Stimulated activated CD4-positive, alpha-beta T cell treated with anti-CD3 and anti-CD28 coated beads, Interleukin-4, amount 100 ng/mL, for 48 hours (primary cell): ENCODE measurements at places on chromosomes 3 and 15.

- DNase-seq, result no peak
Observed at GRCh38 chr3:45507820-45508317, 86.7 kb upstream of the LIMD1 start.

DNA sequence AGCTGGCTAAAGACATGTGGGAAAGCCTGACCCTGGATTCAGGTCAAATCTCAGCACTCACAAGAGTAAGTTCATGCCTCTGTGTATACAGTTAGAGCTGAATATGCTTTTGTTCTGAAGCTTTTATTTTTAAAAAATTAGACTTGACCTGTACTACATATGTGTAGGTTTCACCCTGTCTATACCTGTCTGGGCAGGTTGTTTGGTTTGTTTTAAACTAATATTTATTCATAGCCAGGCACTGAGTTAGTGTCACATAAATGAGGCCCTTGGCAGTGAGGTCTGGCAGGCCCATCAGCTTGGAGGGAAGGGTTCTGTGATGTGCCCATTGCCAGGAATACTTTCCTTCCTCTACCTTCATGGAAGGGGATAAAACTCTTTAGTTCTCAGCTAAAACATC is 1.9 kb downstream of the DNAJA4 start:
- DNase-seq, result no peak

DNA sequence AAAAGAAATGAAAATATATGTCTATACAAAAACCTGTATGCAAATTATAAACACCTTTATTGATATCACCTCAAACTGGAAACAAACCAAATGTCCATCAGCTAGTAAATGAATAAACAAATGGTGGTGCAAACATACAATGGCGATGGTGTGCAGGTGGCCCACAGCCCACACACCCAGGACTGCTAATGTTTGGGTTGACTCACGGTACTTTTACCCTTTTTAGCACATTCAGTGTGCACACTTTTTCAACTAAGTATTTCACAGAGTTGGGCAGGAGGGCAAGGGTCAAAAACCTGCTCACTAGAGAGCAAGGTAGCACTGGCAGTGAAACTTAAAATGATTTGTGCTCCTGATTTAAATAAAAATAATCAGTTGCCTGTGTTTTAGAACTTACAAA is 123.1 kb upstream of the BHLHE40 start:
- no peak for DNase-seq

DNA sequence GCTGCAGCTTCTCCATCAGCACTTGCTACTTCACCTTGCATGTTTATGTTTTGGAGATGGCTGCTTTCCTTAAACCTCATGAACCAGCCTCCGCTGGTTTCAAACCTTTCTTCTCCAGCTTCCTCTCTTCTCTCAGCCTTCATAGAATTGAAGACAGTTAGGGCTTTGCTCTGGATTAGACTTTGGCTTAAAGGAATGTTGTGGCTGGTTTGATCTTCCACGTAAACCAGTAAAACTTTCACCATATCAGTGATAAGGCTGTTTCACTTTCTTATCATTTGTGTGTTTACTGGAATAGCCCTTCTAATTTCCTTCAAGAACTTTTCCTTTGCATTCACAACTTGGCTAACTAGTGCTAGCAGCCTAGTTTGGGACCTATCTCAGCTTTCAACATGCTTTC is 11.7 kb upstream of the GNAT1 start:
- no peak for DNase-seq

DNA sequence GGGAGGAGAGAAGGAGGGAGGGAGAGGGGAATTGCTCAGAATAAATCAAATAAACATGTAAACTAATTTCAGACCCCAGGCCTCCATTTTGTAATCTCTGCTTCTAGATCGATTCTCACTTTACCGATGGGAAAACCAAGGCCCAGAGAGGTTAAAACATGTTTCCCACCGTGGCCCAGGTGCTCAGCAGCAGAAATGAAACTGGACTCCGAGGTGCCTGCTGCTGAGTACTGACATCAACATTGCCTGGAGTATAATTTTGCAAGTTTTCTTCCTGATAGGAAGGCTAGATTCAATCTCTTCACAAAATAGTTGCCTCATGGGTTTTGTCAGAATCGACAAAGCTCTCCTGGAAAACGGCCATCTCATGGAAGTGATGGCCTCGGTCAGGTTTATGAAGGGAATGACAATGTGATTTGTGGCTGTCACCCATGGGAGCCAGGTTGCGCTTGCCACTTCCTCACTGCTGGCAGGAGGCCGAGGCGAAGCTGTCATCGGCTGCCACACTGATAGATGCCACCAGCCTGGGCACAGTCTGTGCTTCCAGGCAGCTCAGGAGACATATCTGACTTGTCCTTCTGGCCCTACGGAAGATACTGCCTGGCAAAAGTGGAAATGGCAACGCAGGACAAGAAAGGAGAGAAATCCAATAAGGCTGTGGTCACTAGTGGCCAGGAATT is 133.1 kb upstream of the LRRN1 start:
- DNase-seq, result no peak

DNA sequence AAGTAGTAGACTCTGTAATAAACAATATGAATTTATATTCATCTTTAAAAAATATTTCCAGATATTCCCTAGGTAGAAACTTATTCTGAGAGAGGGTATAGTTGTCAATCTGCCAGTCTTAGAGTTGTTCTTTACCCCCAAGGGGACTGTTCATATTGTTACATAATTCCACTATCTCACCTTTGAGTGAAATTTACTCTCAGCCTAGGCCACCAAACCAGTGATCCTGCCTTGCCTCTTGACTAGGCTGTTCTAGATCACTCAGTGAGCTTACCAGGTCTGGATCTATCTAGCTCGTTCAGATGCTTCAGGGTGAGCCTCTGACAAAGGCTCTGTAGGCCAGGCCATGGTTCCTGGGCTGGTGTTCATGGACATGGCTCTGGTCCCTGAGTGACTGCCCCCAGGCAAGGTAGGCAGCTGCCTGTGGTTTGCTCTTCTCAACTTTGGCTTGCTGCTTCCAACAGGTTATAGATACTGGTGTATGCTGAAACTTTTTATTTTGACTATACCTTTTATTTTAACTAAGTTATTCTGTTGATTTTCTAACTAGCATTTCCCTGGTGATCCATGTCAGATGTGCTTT is 27.6 kb downstream of the ZNF592 start:
- no peak for DNase-seq

DNA sequence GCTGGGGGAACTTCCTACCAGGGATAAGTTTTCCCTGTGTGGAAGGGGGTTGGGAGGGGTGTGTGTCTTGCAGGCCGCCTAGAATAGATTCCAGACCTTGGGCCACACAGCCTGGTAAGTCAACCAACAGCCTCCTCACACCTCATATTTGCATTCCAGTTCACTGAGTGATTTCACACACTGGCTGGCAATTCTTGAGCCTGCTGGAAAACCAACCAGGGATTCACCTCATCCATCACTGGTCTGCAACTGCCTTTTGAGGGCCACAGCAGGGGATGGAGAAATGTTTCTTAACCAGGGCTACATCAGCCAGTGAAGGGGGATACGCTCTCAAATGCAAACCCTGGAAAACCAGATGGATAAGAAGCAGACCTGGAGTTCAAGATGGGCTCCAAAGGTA is 2.0 kb downstream of the FSTL1 start:
- no peak for DNase-seq

DNA sequence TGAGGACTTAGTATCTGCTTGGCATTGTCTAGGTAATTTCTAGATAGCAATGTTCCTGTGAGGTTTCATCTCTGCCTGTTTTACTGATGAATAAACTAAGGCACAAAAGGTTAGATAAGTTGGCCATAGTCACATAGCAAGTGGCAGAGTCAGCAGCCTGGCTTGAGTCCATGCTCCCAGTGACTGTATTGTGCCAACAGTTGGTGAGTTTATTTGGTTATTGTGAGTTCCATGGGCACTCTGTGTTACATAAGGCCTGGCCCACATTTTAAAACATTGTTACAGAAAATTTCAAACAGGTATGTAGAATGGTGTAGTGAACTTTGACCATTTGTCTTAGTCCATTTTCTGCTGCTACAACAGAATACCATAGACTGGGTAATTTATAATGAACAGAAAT is 15.2 kb downstream of the MCM2 start:
- DNase-seq, result no peak

DNA sequence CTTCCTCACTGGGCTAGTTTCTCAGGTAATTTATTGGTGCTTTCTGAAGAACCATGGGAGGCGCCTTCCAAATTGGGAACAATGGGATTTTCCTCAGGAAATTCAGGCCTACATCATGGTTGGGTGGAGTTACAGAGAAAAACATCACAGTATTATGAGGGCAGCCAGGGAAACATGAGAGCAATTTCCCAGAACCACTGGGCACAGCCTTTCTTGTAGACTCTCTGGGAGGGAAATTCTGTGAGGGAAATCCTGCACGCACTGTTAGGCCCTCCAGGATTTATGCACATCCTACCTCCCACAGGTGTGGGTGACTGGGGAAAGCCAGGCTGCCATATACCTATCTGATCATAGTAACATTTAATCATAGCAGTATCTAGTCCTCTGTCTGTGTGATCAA is 13.2 kb downstream of the POPDC2 start:
- no peak for DNase-seq
